Activated CD8-positive, alpha-beta memory T cell treated with anti-CD3 and anti-CD28 coated beads for 1 hour (primary cell): ENCODE measurements at places on chromosomes 2 and 18.

DNA sequence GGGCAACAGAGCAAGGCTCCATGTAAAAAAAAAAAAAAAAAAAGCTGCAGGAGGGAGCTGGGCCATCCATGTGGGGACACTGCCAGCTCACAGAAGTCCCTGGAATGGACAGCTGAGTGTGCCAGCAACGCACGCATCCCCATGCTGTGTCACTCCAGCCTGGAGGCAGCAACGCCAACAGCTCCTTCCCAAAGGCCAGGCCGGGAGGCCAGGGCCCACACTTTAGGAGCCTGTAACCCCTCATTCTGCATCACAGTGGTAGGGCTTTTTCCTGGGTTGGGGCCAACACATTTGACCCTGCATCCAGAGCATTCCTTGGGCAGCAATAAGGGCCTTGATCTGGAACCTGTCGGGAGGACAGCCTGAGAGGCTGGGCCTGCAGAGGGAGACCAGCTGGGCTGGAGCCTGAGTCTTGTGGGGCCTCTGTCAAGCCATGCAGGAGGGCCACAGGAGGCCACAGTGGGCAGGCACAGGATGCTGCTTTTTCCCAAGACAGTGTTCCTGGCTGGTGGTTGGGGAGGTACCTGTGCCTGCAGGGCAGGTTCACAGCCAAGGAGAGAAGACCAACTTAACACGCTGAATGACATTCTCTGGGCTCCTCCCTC, 16.8 kb upstream of the KCNK3 start:
- DNase-seq: no peak

DNA sequence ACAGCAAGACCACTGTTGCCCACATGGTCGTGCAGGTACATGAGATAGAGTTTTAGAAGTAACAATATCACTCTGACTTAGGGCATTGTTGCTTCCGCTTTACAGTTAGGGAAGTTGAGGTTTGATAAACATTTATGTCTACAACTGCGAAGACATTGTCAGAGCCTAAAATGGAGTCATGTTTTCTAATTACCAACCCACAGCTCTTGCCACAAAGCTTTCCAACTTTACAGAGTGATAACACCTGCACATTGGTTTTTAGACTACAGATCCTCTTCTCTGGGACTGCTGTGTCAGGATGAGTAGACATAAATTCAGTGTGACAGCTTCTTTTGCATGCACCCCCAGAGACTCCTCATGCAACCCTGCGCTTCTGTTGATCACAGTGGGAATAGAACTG, 119.0 kb downstream of the FEZ2 start:
- no peak for DNase-seq

DNA sequence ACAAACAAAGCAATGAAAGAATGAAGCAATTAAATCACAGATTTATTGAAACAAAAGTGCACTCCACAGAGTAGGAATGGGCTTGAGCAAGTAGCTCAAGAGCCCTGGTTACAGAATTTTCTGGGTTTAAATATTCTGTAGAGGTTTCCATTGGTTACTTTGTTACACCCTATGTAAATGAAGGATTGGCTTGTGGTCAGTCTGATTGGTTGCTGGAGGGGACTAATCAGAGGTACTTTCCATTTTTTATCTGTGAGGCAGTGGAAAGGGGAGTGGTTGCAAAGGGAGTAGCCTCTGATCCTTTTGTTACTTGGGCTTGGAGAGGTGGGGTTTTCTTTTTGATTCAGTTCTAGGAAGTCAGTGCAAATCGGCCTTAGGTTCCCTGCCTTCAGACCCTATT, 253.3 kb downstream of the ARL6IP6 start:
- no peak for DNase-seq

DNA sequence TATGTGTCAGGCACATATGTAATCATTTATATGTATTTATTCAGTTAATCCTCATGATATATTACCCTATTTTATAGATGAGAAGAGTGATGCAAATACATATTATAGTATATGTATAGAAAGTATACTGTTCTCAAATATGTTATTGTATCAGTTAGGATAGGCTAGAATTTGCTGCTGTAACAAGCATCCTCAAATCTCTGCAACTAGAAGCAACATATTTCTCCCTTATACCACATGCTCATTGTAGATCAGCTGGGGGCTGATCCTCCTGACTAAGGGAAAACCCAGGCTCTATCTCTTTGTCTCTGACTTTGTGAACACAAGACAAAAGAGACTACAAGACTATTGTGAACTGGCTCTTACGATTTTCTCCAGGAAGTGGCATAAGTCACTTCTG, 24.8 kb upstream of the HS6ST1 start:
- DNase-seq: no peak

DNA sequence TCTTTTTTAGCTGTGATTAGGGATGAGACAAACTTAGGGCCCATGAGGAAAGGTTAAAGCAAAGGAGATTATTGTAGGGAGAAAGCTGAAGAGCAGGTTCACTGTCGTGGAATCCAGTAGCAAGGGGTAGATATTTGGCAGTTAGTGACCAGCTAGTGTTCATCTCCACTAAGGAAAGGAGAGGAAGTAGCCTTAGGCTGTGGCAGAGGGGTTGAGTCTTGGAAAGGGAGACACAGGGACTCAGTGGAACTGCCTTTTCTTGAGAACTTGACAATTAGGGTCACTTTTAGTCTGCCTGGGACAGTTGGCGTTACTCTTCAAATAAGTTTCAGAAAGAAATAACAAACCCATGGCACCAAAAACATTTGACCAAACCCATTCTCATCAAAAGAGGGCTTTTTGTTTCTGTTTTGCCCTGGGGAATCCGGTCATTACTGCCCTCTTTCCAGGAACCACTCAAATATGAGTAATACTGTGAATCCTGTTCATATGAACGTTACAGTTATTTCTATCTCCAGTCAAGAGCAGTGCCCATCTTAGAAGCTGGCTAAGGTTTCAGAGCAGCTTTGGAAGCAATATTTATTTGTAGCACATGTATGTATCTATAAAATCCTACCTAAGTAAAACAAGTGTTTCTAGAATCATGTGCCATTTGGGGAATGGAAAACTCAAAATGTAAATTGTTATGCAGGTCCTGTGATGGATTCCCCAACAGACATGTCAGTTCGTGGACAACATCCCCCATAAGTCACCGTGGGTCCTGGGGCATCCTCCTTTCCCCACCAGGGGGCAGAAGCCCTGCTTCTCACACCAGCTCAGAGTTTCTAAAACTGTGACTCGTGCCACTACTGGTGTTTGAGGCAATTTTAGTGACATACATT, 77.3 kb upstream of the PHLPP1 start:
- peak; percentile 18 for DNase-seq

GRCh38 chr2:72515696-72516095, 310.1 kb downstream of the EXOC6B start:
- no peak for DNase-seq

- no peak for DNase-seq
Measured at GRCh38 chr2:68487773-68488355, 20.5 kb downstream of the APLF start.

DNA sequence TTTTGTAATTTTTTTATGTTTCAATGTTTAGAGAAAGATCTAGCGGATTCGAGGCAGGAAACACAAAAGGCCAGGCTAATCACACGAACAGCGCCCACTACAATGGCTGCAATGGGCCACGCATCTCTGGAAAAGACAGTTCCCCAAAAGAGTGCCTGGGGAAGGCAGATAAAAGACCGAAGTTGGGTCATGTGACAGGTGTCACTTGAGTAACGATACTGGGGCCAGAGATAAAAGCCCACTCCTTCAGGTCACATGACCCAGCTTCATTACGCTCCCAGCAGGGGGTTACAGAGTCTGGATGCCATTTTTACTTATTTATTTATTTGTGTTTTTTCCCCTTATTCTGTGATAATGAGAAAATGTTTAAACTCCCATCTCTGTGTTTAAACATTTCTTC, 95.4 kb downstream of the CDK15 start:
- no peak for DNase-seq

GRCh38 chr2:33214436-33214835, 262.0 kb upstream of the RASGRP3 start:
- no peak for DNase-seq

- no peak for DNase-seq
Measured at GRCh38 chr18:10190564-10190963, 263.9 kb upstream of the APCDD1 start.

DNA sequence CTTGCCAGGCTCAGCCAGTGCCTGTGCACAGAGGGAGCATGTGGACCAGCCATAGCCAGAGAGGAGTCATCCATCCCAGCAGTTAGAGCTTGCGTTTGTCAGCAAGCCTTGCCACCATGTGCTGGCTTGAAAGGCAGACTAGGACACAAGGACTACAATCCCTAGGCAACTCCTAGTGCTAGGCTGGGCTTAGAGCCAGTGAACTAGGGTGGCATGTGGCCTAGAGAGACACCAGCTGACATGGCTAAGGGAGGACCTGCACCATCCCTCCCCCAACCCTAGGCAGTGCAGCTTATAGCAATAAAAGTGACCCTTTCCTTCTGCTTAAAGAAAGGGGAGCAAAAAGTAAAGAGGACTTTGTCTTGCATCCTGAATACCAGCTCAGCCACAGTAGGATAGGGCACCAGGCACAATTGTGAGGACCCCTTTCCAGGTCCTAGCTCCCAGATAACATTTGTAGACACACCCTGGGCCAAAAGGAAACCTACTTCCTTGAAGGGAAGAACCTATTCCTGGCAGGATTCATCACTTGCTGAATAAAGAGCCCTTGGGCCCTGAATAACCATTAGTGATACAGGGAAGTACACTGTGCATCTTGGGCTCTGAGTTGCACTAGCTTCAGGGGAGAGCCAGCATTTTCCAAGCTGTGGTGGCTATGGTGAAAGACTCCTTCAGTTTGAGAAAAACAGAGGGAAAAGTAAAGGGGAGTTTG, 38.7 kb upstream of the UXS1 start:
- no peak for DNase-seq

GRCh38 chr2:239600001-239600593, 199.3 kb upstream of the HDAC4 start:
- no peak for DNase-seq

GRCh38 chr18:9103376-9103873, 926 bp downstream of the NDUFV2 start:
- no peak for DNase-seq

DNA sequence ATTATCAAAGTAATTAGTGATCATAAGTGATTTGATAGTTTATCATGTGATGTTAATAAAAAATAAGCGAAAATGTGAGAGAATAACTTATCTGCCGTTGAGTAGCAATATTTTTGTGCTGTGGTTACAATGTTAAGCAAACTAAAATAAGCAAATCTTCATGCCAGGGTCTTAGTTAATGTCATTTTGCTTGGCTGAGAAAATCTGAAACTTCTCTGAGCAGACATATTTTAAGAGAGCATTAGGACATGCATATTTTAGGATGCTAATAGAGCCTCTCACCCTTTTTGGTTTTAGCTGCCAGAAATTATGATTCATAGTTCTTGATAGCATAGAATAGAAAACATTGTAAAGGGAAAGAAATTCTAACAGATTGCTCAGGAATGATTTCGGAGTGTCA, 233.5 kb upstream of the ZEB2 start:
- no peak for DNase-seq

DNA sequence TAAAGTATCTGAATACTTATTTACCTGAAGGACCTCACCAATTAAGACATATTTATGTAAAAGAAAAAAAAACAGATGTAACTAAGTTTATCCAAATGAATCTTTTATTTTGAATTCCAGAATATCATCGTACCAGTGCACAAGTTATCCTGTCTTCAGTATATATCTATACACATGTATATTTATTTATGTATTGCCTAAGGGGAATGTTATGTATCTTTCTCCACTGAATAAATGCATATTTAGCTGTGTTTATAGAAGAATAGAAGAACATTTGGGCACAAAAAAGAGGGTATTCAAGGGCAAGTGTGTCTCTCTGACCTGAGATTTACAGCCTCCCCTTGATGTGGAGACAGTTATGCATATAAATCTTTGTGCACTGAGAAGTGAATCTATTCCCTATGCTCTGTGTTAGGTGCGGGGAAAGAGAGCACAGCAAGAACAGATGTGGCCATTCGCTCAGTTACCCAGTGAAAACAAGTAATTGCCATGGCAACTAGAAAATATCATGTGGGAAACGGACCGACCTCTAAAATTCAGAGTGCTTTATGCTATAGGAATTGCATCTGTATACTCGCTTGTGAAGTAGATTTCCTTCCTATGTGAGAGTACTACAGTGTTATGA, 39.5 kb upstream of the ASXL3 start:
- DNase-seq: no peak

GRCh38 chr2:146004462-146004861, 1484.5 kb upstream of the ZEB2 start:
- no peak for DNase-seq

- DNase-seq: peak; percentile 31
Measured at GRCh38 chr18:77899972-77900754, 650.5 kb downstream of the GALR1 start.

- no peak for DNase-seq
Measured at GRCh38 chr2:212908682-212909435, 242.6 kb downstream of the IKZF2 start.

DNA sequence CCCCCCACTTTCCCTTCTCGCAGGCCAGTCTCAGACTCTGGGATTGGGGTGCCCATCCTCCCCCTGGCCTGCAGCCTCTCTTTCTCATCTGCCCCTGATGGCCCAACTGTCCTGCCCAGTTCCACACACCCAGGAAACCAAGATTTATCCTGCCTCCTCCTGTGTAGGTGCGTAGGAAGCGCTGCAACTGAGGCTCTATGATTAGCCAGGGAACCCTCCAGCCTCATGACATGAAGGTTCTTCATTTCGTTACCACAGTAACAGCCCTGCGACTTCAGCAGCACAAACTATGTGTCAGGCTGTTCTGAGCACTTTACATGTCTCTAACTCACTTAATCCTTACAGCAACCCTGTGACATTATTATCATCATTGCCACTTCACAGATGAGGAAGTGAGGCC, 305.9 kb downstream of the CELF4 start:
- DNase-seq: no peak

DNA sequence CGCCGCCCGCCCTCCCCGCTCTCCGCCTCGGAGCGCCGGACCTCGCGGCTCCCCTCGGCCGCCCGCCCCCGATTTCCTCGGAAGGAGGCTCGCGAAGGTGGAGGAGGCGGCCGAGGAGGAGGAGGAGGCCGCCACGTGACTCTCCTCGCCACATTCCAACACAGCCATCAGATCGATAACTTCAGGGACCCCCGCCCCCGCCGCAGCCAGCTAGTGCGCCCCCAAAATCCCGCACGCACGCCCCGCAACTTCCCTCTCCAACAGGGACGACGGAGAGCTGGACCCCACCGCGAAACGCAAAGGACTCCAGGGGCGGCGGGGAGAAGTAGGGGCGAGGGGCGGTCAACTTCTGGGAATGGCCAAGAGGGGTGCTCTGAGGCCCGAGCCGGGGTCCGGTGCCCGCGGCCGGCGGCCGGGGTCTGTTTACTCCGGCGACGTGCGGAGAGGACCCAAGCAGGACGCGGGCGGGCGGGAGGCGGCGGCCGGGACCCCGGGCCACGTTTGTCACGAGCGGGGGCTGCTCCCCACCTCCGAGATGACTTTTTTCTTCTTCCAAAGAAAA, 2.0 kb downstream of the ZNF521 start:
- no peak for DNase-seq

DNA sequence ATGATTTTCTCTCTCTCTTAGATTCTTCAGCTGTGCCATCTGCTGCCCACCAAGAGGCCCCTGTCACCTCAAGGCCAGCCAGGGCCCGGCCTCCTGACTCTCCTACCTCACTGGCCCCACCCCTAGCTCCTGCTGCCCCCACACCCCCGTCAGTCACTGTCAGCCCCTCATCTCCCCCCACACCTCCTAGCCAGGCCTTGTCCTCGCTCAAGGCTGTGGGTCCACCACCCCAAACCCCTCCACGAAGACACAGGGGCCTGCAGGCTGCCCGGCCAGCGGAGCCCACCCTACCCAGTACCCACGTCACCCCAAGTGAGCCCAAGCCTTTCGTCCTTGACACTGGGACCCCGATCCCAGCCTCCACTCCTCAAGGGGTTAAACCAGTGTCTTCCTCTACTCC, 9.4 kb upstream of the GMPPA start:
- DNase-seq: no peak

GRCh38 chr2:194363878-194364277, 1293.1 kb upstream of the SLC39A10 start:
- DNase-seq: no peak
